Muscle of leg (tissue), 16 donors: ENCODE measurements at places on chromosomes 5 and 9. TPM values are rescaled to one million over a fixed set of nuclear protein-coding genes. Genes with fewer than 3 reads are reported as not detected.

The LEAP2 gene
- 1.4 TPM for total RNA-seq

The BRINP1 gene
- total RNA-seq = 0.18 TPM

DNA sequence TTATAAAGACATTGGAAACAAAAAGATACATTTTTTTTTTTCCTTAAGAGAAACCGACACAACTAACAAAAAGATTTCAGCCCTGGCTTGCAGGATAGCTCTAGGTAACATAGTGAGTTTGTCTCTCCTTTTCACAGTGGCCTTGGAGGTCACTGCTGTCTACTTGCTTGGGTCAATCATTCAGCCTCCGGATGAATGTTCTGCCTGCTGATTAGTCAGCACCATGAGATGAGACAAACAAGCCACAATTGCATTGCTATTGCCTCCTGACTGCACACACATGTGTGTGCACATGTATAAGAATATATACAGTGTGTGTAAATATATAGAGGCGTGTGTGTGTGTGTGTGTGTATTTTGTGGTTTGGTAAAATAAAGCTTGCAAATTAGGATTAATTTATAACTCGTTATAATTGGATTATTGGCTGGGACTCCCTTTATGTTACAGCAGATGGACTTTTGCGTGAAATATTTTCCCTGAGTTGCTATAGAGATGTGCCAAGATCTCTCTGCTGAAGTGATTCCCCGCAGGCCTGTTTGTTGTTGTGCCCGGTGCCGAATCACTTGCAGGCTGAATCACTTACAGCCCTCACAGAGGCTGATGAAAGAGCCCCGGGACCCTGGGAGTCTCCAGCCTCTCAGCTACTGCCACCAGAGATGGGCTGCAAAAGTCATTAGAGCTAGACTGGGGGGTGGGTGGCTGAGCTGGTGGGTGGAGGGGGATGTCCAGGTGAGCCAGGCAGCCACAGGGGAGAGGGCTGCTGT, 161.2 kb downstream of the FGF18 start:
- peak; percentile 83 for DNase-seq

DNA sequence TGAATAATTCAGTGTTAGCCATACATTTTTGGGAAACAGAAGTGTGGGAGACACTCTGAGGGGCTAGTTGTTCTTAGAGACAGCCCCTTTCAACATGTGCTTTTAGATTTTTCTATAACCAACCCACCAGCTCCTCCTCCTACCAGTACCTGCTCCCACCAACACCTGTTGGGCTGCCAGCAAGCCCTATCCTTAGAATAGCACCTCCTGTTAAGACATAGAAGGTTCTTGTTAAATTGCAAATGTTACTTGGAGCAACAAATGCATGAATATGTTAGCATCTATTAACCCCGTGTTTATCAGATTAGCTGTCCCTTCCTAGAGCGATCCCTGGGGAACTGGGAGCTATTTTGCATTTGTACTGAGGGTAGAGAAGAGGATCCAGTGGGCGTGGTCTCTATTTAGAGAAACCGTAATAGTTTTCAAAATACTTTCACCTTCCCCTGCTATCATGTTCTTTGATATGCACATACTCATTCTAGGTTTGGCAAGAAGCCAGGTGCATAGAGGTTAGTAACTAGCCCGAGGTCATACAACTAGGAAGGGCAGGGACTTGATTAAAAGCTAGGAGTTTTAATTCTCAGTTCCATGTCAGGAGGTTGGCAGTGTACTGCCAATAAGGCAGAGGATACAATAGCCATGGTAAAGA, 334.4 kb downstream of the KCTD16 start:
- peak; percentile 4 for DNase-seq

- no peak for DNase-seq
These were observed 3.3 kb upstream of the TSC1 start for GRCh38 chr9:132947756-132948155.

- DNase-seq = no peak
These were observed 16.3 kb upstream of the PRR16 start for GRCh38 chr5:120447706-120448239.
